ENCODE measurements at places on chromosomes 12 and 14.

DNA sequence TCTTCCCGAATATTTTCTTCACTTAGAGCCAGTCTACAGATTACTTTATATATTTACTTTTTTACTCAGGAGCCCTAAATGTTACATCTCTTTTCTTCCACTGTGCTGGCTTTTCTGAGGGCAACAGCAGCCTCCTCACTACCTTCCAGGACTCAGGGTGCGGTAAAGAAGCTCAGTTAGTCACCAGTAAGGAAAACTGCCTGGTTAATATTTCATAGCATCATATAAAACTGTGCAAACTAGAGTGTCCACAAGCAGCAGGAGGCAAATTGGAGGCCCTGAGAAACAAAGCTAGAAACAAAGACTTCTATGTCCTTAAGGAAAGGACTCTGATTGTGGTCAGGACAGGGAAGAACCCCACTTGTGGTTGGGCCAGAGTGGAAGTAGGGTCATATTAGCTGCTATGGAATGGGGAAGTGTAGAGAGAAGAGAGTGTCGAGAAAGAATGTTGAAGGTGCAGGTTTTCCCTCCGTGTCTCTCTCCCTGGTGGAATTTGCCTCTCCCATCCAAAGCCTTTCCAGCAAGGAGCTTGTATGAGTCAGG, 220.1 kb downstream of the SLC15A4 start:
- DNase-seq, result no peak

GRCh38 chr12:122080149-122081082, 1.9 kb downstream of the MLXIP start:
- DNase-seq, result peak; percentile 67

DNA sequence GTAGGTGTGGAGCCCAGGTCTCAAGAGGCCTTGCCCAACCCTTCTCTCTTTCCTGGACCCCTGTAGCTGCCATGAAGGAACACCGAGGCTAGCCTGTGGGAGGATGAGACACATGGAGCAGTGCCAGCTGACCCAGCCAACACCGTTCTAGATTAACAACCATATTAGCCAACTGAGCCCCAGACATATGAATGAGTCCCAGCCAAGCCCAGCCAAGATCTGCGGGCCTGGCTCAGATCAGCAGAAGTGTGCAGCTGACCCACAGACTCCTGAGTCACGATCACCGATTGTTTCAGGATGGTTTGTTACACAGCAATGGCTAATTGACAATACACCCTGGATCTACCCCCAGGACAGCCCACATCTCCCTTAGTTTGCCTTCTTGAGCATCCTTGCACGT, 82.1 kb downstream of the NTF3 start:
- no peak for DNase-seq

- no peak for DNase-seq
Observed at GRCh38 chr12:105329926-105330282, 587 bp upstream of the C12orf75 start.

- no peak for DNase-seq
Observed at GRCh38 chr14:87830443-87831096, 162.4 kb downstream of the GALC start.

DNA sequence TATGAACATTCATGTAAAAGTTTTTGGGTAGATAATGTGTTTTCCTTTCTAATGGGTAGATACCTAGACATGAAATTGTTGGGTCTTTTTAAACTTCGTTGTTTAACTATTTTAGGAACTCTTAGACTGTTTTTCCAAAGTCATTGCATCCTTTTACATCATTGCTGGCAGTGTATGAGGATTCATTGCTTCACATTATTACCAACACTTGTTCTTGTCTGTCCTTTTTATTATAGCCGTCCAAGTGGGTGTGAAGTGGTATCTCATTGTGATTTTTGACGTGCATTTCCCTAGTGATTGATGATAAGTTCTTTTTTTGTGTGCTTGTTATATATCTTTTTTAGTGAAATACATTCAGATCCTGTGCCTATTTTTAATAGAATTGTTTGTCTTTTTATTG, 39.4 kb downstream of the USP15 start:
- DNase-seq, result no peak

- DNase-seq, result no peak
Observed at GRCh38 chr12:120358412-120359100, 10.4 kb downstream of the MSI1 start.

- no peak for DNase-seq
Observed at GRCh38 chr12:40692765-40693206, 547 bp downstream of the CNTN1 start.

GRCh38 chr14:96583569-96584041, 81.4 kb downstream of the PAPOLA start:
- DNase-seq, result no peak

DNA sequence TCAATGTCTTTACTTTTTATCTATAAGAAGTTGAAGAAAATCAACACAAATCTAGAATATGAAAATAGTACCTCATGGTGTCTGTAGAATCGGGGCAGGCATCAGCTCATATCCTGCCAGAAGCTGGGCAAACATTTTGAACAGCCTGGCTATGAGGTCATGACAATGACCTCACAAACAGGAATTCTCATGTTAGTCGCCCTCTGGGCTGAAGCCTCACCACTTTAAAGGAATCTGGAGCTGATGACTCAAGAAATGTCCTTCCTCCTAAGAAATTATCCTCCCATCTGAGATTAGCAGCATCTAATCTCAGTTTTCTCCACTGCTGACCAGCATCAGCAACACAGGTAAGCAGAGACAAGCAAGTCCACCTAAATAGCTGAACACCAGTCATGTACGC, 27.1 kb downstream of the CLIP1 start:
- DNase-seq, result peak; percentile 24

- no peak for DNase-seq
Observed at GRCh38 chr14:26395726-26396125, 202.1 kb downstream of the NOVA1 start.

DNA sequence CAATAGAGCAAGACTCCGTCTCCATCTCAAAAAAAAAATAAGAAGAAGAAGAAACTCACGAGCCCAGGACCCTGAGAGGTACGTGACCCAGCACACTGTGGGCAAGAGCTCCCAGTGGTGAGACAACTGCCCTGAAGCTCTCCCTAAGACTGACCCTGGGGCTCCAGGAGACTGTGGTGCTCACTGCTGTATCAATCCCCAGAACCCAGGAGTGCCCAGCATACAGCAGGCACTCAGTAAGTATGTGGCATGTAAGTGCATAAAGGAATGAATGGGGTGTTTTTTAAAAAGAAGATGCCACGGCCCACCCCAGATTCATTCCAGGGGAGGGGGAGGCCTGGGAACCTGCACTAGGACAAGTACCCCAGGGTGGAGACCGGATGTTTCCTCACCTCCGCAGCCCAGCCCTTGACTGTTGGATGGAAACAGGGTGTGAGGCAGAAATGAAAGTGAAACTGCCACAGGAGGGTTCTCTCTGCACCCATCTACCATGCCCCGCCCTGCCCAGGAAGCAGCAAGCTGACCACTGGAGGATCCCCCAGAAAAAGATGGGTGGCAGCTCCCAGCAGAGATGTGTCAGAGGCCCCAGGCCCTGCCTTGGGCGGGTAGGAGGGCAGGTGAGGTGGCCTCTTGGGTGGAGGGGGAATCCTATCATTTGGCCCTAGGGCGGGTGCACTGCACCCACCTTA, 12.2 kb downstream of the ITPK1 start:
- no peak for DNase-seq

GRCh38 chr12:52423035-52423434, 11.1 kb downstream of the KRT75 start:
- DNase-seq, result no peak

GRCh38 chr12:127145929-127146789, 1120.8 kb upstream of the TMEM132C start:
- peak; percentile 53 for DNase-seq

DNA sequence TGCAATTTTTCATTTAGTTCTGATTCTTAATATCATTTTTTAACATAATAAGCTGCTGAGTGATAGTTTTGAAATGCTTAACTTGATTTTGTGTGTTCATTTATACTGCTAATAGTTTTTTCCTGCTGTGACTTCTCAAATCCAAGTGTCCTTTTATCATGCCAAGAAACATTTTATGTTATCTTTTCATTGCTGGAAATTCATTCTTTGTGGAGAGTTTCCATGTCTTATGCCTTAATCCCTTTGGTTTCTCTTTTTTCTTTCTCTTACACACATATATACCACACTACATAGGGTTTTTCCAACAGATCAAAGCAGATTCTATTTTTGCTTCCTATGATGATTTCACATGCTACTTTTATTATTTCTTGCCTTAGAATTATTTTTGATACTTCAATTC, 981.1 kb downstream of the SLC6A15 start:
- no peak for DNase-seq

DNA sequence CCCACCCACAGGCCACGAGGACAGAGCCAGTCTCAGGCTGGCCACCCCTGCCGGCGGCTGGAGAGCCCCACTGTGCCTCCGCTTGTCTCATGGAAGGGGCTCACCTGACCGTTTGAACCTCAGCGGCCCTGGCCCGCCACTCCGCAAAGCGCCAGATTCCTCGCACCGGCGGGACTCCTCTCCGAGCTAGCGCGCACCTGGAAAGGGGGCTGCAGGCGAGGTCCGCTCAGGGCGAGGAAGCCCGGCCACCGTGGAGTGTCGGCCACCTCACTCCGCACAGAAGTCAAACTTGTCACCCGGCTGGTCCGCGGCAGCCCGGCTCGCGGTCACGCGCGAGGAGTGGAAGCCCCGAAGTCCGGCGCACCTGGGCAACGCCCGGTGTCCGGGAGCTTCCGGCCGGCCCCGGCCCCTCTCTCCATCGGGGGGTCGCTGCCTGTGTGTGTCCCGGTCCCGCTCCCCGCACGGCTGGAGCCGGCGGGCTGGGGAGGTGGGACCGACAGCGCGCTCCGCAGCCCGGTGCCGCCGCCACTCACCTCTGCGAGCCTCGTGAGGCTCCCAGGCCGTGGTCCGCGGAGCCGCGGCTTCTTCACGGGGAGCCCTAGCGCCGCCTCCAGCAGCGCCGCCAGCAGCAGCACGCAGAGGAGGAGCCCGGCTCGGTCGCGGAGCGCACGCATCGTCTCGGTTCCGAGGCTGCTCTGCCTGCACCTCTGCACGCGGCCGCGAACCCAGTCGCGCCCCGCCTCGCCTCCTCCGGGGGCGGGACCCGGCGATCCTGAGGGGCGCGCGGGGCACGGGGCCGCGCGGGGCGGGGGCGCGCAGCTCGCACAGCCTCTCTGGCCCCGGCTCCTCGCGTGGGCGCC, at the start of gene ISM2:
Gene ISM2 (minus strand): TSS at position 697 of the 860 bp plus-strand sequence. CDS start 23 bp downstream, at position 674.
- DNase-seq, result no peak

GRCh38 chr14:101789222-101789621, 27.7 kb downstream of the PPP2R5C start:
- DNase-seq, result no peak

DNA sequence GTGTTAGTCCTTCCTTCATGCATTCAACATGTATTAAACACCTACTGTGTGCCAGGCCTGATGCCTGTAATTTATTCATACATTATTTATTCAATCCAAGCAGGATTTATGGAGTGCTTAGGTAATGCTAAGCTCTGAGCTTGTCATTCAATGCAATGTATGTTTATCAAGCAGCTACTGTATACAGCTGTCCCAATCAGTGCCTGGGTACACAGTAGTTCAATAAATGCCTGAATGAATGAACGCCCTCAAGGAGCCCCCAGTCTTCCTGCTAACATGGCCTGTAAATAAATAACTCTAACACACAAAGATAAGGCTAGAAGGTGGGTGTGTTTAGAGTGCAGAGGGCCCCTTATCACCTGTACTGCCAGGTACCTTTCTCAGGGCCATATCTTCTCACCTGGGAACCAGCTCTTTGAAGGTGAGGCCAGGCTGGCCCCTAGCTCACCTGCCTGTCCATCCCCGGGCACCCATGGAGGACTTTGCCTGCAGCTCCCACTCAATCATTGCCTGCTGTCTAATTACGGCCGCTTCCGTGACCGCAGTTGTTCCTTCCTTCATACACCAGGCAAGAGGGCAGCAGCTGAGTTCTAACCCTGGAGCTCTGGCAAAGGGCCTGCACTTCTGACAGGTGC, 20.0 kb upstream of the KDM2B start:
- no peak for DNase-seq

GRCh38 chr12:92543840-92544239, 158.9 kb upstream of the PLEKHG7 start:
- no peak for DNase-seq

GRCh38 chr14:21313512-21313911, 33.6 kb downstream of the RPGRIP1 start:
- no peak for DNase-seq

- DNase-seq, result no peak
Observed at GRCh38 chr14:44405011-44405486, 102.0 kb downstream of the FSCB start.

DNA sequence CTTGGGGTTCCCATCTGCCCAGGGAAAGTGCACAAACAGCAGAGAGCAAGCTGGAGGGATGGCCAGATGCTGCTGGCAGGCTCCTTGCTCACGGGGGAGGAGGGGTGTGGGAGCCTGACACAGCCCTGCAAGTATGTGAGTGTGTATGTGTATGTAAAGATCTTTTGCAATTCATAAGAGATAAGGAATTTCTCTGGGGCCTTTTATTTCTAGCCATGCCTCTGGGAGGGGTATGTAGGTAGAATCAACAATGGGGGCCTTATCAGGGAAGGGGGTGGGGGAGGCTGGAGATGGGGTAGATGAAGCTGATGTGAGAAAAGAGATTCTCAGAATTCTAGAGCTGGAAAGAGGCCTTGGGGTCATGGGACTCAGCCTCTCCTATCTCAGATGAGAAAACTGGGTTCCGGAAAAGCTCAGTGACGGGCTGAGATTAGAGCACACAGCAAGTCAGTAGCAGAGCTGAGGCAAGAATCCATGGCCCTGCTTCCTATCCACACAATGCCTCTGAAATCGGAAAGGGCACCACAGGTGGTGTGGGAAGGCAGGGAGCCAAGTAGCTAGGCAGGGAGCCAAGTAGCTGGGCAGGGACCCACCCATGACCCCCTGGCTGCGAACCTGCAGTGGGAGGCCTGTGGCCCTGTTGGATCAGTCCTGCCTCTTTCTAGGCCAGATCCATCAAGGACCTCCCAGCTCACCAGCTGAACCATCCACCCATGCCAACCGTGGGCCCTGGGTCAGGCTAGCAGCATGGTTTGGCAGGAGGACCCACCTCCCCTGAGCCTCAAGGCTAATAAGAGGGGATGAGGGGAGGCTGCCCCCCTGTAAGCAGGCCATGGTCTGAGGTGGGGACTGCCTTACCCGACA, 54.7 kb downstream of the PLEKHG3 start:
- peak; percentile 27 for DNase-seq

DNA sequence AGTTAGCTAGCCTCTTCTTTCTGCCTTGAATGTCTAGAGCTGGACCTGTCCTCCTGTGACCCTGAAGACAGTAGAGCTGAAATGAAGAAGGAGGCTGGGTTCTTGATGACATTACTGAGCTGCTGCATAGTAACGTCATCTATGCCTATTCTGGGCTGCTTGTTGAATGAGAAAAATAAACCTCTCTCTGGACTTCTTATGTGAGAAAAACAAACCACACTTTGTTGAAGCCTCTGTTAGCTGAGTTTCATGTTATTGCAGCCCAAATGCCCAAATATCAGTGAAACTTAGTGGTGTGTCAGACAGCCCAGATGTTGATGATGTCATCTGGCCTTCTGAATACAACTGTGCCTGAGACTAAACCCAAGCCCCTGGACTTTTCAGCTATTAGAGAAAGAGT, 67.0 kb upstream of the MAX start:
- DNase-seq, result peak; percentile 78

- DNase-seq, result no peak
Observed at GRCh38 chr12:87368259-87368658, 660.9 kb downstream of the C12orf50 start.
